Thoracic aorta (tissue), 2 donors: ENCODE measurements at places on chromosomes 12 and 14.

DNA sequence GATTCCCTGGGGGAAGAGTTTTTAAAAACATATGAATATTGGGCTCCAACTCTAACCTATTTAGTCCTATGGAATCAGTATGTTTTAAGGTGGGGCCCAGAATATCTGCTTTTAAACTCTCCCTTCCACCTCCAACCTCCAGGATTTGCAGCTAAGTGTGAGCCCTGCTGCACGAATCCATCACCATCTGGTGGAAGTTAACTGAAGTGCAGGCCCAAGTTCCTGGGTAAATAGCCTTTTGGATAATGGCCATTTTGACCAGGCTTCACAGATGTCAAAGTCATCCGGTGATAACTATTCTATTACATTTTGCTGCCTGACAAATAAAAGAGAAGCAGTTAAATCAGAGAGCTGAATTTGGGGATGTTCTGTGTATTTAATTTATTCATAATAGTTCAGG is 58.1 kb upstream of the RMST start:
- H3K27me3 ChIP-seq: no peaks in the 10 kb centered on the region
- no peak for DNase-seq
- no peaks in the 10 kb centered on the region for H3K4me1 ChIP-seq
- H3K27ac ChIP-seq: no peak overlapping the region

DNA sequence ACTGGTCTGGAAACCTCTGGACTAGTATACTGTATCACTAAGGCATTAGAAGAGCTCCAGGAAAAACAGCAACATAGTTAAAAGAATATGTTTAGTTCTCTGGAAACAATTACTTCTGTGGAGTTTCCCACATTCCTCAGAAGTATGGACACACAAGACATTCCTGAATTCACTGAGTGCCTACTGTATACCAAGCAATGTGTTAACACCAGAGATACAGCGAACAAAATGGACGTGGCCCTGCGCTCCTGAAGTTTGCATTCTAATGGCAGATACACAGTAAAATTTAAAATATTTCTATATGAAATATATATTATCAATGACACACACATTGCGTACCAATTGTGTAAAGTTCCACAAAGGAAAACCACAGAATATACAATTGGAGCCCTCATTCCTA is 1.1 kb downstream of the ANGEL1 start:
- H3K27me3 ChIP-seq: no peaks in the 10 kb centered on the region
- H3K4me3 ChIP-seq: peak overlapping the region; percentile 94
- H3K36me3 ChIP-seq: peaks cover 15% of the 10 kb centered on the region

DNA sequence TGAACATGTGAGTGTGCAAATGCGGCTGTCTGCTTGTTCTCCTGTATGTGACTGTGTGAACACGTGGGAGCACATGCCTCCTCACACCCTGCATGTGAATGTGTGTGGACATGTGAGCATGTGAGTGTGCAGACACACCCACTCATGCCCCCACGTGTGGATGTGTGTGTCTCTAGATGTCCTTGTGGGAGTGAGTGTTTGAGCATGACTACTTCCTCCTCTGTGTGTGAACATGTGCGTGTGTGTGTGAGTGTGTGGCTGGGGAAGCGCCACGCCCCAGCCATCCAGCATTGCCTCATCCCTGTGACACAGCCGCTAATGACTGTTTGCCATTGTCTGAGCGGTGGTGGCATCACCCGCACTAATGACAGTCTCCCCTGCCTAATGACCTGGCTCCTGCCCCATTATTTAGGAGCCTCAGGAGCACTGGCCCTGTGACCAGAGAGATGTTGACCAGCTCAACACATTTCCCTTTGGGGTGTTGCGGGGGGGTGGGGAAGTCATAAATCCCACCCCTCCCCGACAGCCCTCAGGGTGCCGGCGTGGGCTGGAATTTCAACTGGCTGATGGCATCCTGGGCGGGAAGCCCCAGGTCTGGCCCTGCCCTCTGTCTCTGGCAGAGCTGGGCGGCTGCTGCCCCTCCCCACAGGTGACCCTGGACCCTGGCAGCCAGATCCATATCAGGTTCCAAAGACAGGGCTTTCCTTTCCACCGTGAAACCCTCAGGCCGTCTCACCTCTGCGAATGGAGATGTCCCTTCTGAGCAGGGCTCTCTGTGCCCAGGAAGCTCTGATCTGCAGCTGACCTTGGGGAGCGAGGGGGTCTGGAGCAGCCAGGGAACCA is 11.5 kb upstream of the KRT80 start:
- H3K4me1 ChIP-seq: peaks cover 26% of the 10 kb centered on the region
- no peaks in the 10 kb centered on the region for H3K36me3 ChIP-seq
- no peak overlapping the region for H3K4me3 ChIP-seq
- H3K27ac ChIP-seq: no peak overlapping the region

DNA sequence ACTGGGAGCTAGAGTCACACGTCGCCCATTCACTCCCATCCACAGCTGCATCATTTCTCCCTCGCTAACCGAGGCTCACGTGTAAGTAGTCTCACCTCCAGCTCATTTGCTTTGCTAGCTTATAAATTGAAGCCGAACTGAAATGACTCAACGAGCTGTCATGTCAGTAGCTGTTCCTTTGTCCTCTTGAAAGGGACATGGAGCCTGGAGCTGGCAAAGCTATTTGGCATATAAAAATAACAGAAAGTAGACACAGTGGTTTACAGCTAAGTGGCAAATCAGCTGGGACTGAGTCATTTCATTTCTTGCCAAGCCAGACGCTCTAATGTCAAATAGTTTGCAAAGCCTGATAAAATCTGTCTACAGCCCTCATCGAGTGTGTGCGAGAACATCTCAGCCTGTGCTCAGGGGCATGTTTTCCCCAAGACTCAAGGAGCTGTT is 114.4 kb upstream of the TMEM233 start:
- H3K27ac ChIP-seq: no peak overlapping the region
- no peaks in the 10 kb centered on the region for H3K4me1 ChIP-seq
- H3K27me3 ChIP-seq: no peaks in the 10 kb centered on the region
- DNase-seq: no peak

DNA sequence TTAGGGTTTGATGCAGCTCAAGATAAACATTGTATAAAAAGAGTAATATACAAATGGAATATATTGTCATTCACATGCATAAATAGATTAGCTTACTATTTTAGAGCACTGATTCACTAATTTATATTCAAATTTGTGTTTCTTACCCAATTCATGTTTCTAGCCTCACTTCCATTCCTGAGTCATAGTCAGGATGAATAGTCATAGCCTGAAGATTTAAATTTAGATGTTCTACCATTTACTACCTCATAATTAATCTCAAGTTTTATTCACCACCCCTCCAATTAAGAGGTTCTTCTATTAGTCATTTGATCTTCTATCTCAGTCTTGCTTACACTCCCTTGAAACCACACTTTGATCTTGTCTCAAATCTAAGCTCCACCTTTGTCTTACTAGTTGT is 38.7 kb downstream of the ANO4 start:
- no peaks in the 10 kb centered on the region for H3K36me3 ChIP-seq
- H3K4me3 ChIP-seq: no peak overlapping the region
- H3K27ac ChIP-seq: no peak overlapping the region
- no peak for DNase-seq

- no peaks in the 10 kb centered on the region for H3K27me3 ChIP-seq
- H3K36me3 ChIP-seq: no peaks in the 10 kb centered on the region
- DNase-seq: no peak
- no peak overlapping the region for H3K4me3 ChIP-seq
These were observed 30.5 kb upstream of the PLEKHG3 start for GRCh38 chr14:64673748-64674147.

DNA sequence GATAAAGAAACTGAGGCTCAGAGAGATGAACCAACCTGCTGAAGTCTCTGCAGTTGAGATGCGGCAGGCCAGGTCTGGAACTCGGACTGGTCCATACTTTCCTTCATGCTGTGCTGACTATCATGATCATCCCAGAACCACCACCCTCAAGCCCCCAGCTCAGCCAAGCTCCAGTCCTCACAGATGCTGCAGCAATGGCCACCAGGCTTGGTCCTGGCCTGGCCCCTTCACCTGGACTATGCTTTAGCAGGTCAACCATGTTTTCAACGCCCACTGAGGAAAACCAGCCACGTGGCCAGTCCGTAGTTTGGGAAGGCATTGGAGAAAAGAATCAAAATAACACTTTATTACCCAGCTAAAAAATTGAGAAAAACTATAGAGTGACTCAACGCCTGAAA is 1.4 kb downstream of the GPR68 start:
- peaks cover 9% of the 10 kb centered on the region for H3K4me1 ChIP-seq
- H3K36me3 ChIP-seq: no peaks in the 10 kb centered on the region
- H3K27ac ChIP-seq: no peak overlapping the region
- H3K4me3 ChIP-seq: no peak overlapping the region
- DNase-seq: no peak

DNA sequence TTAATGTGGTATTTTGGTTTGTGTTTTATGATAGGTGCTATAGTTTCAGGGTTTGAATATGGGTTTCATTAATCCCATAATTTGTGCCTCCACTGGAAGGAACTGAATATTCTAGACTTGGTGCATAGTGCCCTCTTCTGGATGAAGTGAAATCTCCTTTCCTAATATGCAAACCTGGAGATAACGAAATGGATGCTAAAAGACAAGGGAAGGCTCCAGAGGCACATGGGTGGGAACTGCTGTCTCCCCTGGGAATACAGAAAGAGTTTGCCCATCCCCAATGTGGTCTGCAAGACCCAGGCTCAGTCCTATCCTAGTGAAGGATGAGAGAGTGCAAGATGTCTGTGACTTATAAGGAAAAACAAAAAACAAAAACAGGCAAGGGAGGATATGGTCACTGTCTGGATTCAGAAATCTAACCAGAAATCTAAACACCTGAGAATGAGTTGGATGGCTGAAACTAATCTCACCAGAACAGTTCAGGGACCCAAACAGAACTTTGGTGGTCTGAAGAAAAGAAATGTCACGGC is 142.3 kb upstream of the TMPO start:
- no peak overlapping the region for H3K27ac ChIP-seq
- H3K4me3 ChIP-seq: no peak overlapping the region
- DNase-seq: no peak
- H3K36me3 ChIP-seq: no peaks in the 10 kb centered on the region

- H3K4me1 ChIP-seq: peaks cover 33% of the 10 kb centered on the region
- H3K4me3 ChIP-seq: no peak overlapping the region
- H3K27me3 ChIP-seq: no peaks in the 10 kb centered on the region
- no peaks in the 10 kb centered on the region for H3K36me3 ChIP-seq
- no peak for DNase-seq
These were observed 1.7 kb downstream of the ZBTB42 start for GRCh38 chr14:104802394-104803184.

GRCh38 chr14:23033801-23034497 is 751 bp downstream of the PSMB5 start:
- no peaks in the 10 kb centered on the region for H3K27me3 ChIP-seq
- H3K4me3 ChIP-seq: peak overlapping the region; percentile 99
- H3K4me1 ChIP-seq: peaks cover 9% of the 10 kb centered on the region
- H3K36me3 ChIP-seq: peaks cover 17% of the 10 kb centered on the region

GRCh38 chr12:107405436-107405835 is 280.2 kb upstream of the PWP1 start:
- no peaks in the 10 kb centered on the region for H3K27me3 ChIP-seq
- no peak overlapping the region for H3K4me3 ChIP-seq
- H3K36me3 ChIP-seq: no peaks in the 10 kb centered on the region
- H3K27ac ChIP-seq: no peak overlapping the region
